CD4-positive, alpha-beta T cell treated with Interleukin-6 for 4 hours (primary cell): ENCODE measurements at places on chromosomes 16 and 17.

GRCh38 chr16:68605746-68606145 is 39.4 kb upstream of the CDH3 start:
- no peak for DNase-seq

GRCh38 chr17:8249621-8250500 is 772 bp downstream of the PFAS start:
- DNase-seq, result no peak

DNA sequence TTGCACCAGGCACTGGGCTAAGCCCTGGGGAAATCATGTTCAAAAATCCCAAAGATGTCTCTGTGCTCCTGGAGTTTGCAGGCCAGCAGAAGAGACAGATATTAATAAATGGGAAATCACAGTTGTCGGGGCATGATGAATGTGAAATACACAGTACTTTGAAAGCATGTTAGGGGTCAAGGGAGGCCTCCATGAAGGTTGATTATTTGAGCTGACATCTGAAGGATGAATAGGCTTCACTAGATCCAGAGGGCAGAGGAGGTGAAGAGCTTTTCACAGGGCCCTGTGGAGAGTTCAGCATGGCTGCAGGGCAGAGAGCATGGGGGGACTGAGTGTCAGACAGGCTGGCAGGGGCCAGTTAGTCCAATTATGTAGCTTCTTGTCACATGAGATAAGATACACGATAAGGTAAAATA is 2.6 kb downstream of the ANKRD40CL start:
- DNase-seq, result no peak

DNA sequence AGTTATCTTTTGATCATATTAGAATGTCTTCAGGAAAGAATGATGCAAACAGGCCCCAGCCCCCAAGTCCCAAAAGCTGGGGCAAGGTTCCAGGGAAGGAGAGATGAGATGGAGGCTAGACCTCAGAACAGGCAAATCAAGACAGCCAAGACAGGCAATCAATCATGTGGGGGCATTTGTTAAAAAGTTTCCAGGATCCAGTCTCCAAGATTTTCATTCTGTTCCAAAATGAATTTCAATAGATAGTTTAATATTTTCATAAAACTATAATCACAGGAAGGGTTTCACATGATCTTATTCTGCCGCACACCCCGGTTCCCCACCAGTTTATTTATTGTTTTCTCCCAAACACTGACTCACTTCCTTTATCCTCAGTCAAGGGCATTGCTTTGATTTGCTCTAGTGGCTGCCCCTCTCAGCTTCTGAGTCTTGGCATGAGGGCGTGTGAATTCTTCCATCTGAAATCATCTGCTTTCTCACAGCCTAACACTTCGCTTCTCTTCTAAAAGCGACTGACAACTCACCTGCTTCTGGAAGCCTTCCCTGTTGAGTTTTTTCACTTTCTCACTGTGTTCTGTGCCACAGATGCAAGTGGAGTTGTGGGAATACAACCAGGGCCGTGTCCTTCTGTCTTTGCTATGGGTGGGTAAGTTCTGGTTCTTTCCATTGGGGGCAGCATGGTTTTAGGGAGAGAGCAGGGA is 12.2 kb upstream of the TERF2 start:
- no peak for DNase-seq

- DNase-seq, result no peak
Measured at GRCh38 chr16:85943711-85944110, 44.7 kb downstream of the IRF8 start.

- peak; percentile 75 for DNase-seq
Measured at GRCh38 chr17:63984651-63985386, 12.1 kb upstream of the SCN4A start.

DNA sequence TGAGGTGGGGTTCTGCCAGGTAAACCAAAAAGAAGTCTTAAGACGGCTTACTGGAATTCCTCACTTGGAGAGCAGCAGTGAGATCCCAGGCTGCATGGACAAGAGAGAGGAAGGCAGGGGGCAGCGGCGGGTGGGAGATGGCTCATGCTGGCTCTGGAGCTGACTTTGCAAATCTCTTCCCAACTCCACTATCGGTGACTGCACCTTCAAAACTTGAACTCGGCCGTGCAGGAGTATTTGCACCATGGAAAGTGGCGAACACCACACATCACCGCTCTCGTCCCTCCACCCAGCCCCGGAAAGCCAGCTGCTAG is 16.7 kb downstream of the CA5A start:
- no peak for DNase-seq

DNA sequence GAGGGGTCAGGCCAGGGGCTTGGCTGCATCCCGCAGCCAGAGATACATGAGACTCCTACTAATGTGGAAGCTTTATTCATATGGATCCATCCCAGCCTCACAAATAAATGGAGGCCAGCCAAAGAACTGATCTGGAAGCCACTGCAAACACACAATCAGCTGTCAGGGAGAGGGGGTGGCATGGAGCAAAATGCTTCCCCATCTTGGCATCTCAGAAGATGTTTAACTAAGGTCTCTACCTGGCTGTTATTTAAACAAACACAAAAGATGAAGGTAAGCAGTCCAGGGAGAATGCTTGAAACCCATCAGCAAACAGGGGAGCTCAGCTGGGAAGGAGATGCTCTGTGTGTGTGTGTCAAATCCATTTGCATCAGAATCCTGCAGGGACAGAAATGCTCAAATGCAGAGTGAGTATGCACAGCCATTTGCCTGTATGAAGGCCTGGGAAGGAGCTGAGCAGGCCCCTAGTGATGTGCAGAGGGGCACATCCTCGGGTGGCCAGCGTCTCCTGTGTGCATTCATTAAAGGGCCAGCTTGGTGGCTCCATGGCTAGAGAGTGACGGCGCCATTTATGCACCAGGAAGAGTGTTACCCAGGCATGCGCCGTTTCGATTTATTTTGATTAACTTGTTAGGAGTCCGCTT is 34.2 kb upstream of the IRX3 start:
- DNase-seq, result no peak

GRCh38 chr16:78796221-78796866 is 696.9 kb downstream of the WWOX start:
- DNase-seq, result no peak

- no peak for DNase-seq
Measured at GRCh38 chr16:57530522-57531252, 5.7 kb downstream of the CCDC102A start.

DNA sequence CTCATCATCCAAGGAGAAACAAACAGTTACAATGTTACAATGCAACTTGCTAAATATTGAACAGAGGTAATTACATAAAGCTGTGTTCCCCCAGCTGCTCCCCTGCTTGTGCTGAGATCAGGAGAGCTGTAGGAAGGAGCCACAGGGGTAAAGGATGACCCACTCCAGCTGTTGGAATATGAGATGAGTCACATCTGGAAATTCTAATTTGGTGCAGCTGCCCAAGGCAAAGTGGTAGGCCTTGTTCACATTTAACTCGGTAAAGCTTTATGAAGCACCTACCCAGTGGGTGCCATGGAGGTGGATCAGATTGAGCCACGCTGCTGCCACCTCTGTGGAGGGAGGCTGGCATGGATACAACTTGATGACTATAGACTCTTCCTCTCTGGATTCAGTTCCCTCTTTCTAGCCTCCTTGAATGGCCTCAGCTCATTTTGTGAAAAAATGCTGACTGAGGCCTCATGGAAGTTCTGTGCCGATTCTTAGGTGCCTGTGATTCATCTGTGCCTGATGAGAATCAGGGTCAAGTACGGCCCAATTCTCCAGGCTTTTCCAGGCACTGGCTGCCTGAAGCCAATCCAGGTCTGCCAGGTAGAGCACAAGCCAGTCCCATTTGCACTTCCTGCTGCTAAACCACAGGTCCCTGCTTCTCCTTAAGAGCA is 7.4 kb downstream of the ZNF689 start:
- DNase-seq, result no peak

DNA sequence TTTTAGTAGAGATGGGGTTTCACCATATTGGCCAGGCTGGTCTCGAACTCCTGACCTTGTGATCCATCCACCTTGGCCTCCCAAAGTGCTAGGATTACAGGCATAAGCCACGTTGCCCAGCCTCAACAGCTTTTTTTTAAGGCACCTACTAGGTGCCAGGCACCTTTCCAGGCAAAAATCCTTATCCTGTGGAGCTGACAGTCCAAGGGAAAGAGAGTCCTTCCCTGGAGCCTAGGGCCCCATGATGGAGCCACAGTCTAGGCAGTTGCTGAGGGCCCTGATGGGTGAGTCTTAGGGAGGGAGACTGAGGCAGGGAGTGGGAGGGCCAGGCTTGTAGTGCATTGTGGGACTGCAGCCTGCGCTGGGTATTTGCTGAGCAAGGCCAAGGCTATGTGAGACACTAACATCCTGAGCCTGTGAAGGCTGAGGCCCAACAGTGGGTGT is 79.6 kb upstream of the TOB1 start:
- DNase-seq, result no peak

- DNase-seq, result no peak
Measured at GRCh38 chr16:31094088-31094423, 541 bp downstream of the VKORC1 start.
